ENCODE measurements at places on chromosomes 2 and 18. TPM values are rescaled to one million over a fixed set of nuclear protein-coding genes. Genes with fewer than 3 reads are reported as not detected.

Gene CRYGD
- total RNA-seq: not detected

DNA sequence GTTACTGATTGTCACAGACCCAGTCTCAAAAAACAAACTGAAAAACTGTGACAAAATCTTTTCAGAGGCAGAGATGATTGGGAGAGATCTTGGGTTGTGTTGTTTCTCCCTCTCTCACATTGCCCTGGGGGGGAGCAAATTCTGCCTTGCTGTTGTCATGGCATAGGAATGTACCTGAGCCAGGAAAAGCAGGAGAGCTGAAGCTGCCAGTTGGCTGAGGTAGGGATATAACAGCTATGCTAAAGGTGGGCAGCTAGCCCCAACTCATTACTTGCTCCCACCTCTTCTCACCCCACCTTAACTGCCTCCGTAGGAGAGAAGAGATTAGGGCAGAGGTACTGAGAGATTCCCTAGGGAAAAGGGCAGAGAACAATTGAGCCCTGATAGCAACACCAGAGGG is 299.3 kb downstream of the OSR1 start:
- DNase-seq: no peak

Gene AKAIN1
- total RNA-seq: not detected

- no peak for DNase-seq
Measured at GRCh38 chr2:95313296-95314131, 16.4 kb downstream of the KCNIP3 start.

- DNase-seq: no peak
Measured at GRCh38 chr2:54560146-54560881, 104.2 kb downstream of the SPTBN1 start.

GRCh38 chr18:37270038-37270665 is 295.4 kb downstream of the CELF4 start:
- no peak for DNase-seq

Gene ODC1
- total RNA-seq: 123 TPM

All from esophagus muscularis mucosa (tissue), 4 donors.